HFF-Myc (cell line): ENCODE measurements at places on chromosomes 11 and 22.
A peak's percentile ranks its signal among the peaks of the same experiment; 100 is the strongest.

GRCh38 chr11:33157103-33158027 is 3.9 kb downstream of the CSTF3 start:
- no peak for DNase-seq

- peak; percentile 97 for DNase-seq
Observed at GRCh38 chr11:3723014-3723708, 52.0 kb upstream of the CHRNA10 start.

DNA sequence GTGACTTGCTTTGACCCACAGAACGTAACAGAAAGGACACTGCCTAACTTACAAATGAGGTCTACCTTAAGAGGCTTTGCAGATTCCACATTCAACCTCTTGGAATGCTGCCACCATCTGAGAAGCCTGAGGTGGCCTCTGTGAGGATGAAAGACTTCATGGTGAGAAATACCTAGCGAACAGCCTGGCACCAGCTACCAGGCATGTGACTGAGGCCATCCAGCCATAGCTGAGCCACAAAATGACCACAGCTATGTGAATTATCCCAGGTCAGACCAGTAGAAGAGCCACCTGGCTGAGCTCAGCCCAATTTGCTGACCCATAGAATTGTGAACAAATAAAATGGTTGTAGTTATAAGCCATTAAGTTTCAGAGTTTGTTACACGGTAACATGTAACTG is 37.5 kb downstream of the PPARA start:
- no peak for DNase-seq

DNA sequence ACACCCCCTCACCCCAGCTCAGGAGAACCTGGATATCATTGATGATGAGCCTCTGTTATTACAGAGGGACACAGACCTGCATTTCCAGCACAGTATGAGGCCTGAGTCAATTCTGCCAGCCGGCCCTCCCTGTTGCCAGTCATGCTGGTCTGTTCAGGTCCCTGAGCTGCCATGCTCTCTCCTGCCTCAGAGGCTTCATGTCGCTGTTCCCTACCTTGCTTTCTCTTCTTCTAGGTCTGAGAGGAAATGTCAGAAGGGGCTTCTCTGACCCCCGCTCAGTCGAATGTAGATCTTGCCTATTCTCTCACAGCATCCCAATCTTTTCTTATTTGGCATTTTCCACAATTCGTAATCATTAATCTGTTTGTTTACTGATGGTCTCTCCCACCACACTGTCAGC is 21.8 kb upstream of the ABCC8 start:
- DNase-seq = no peak

DNA sequence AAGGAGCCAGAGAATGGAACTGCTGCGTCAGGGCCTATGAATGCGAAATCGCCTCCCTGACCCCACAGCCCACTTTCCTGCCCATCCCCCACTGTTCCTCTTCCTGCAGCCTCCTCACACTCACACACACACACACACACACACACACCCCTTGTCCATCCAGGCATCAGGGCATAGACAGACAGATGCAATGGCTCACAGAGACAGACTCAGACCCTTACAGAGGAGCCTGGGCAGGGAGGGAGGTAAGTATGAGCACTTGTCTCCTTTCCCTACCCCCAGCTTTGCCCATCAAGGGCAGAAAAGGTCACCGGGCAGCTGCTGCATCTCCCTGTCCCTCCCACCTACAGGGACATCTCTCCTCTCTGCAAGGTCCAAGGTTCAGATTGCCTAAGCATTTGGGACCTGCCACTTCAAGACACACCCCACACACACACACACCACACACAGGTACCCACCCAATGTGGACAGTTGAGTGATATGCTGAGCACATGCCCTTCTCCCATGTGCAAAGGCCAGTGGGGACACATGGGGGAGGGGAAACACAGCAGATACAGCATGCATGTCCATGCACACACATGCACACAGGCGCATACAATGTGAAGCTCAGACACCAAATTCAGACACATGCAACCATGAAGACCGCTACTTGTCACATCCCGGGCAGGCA is 2.0 kb upstream of the NRXN2 start:
- DNase-seq = no peak

GRCh38 chr22:41801886-41802285 is 1.4 kb downstream of the CCDC134 start:
- DNase-seq = no peak

DNA sequence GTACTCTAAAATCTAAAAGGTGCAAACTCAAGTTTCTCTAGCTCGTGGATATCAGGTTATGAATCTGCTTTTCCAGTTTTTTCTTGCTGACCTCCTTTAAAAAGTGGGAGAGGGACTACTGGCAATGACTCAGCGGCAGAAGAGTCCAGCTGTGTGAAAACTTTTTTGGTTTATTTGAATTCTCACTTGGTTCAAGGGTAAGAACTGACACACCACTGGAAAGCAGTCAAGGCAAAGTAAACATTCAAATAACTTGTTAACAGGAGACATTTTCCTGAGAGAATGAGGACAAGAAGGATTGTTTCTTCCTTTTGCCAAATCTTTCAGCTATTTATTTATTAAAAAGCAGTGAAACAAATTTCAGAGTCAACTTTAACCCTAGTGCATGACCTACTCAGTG is 36.1 kb downstream of the CDON start:
- DNase-seq = no peak

GRCh38 chr11:28703371-28703770 is 595.2 kb downstream of the METTL15 start:
- no peak for DNase-seq

- no peak for DNase-seq
Observed at GRCh38 chr11:32171445-32171844, 80.6 kb downstream of the RCN1 start.

GRCh38 chr11:27250867-27251665 is 111.9 kb downstream of the CCDC34 start:
- no peak for DNase-seq

GRCh38 chr11:78313181-78313795 is 104.3 kb downstream of the GAB2 start:
- DNase-seq = peak; percentile 31

DNA sequence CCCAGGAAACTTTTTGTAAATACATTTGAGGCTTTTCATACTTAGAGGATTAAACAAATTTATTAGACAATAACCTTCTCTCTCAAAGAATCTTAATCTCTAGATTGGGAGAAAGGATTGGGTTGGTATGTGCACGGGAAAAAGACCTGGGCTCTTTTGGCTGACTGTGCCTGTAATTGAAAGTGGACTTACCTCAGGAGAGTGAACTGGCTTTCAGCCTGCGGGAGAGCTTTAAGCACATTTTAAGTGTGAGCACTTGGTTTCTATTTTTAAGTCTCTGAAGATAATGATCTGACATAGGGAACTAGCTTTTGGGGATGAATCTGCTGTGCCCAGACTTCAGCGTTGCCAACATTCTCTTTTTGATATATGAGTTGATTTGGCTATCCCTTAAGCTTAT is 35.8 kb downstream of the UVRAG start:
- no peak for DNase-seq

GRCh38 chr11:111512296-111513239 is at the start of gene BTG4:
Gene BTG4, minus strand, starts transcription at chr11:111512386. Its CDS starts 13,610 bp downstream, at chr11:111498776.
- DNase-seq = no peak

DNA sequence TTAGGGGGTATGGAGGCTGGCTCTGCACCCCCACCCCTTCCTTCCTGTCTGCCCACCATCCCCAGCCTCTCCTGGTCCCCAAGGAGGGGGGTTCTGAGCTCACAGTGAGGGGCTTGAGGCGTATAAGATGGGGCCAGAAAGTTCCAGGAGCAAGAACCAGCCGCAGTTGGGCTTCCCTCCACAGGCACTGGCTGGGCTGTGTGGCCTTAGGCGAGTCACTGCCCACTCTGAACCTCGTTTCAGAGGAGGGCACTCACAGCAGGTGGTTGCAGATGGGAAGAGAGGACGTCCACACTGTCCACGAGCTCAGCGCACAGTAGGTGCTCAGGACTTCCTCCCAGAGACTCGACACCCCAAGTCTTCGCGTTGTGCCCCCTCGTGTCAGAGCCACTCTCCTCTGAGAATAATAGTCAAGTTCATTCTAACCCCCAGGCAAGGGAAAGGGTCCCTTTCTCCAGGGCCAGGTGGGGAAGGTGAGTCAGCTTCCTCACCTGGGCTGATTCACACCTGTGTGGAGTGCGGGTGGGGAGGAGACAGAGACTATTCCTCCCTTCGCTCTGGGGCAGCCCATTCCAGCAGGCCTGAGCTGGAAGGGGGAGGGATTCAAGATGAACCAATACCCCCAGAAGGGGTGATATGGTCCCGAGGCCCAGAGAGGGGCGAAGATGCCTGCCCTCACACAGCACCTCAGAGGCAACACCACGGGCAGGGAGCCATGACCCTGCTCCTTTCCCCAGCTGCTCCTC is 29.3 kb downstream of the RPL3 start:
- DNase-seq = no peak

DNA sequence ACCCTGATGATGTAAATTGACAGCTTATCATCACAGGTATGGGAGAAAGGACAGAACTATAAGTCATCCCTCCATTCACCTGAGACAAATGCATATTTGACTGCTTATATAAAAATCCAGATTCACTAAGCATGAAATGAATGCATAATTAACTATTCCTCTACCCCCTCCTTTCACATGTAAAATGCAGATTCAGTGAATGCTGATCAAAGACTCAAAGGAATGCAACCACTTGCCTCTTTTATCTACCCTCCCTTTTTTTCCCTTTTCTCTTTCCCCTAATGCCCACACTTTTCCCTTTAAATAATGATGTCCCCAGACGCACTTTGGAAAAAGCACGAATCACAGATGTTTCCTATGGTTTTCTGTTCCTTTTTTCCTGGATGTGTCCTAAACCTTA is 4.5 kb upstream of the PLAAT4 start:
- no peak for DNase-seq
